Thymus (tissue), 14 donors: ENCODE measurements at places on chromosomes 7 and 10. TPM values are rescaled to one million over a fixed set of nuclear protein-coding genes. Genes with fewer than 3 reads are reported as not detected.

The TEX47 gene
- not detected for polyA plus RNA-seq

The TFR2 gene
- polyA plus RNA-seq = 1.0 TPM

The NPSR1 gene
- polyA plus RNA-seq = 0.23 TPM

The SEMA3A gene
- 0.27 TPM for polyA plus RNA-seq

The AQP1 gene
- 42.2 TPM for polyA plus RNA-seq

The SCIN gene
- 0.37 TPM for polyA plus RNA-seq

The BAZ1B gene
- 18.7 TPM for polyA plus RNA-seq

The KCNMA1 gene
- polyA plus RNA-seq = 12.9 TPM

The PLAU gene
- 20.3 TPM for polyA plus RNA-seq

The COL17A1 gene
- polyA plus RNA-seq = 268 TPM

The ZNF488 gene
- 0.23 TPM for polyA plus RNA-seq

The TCAF2 gene
- 3.3 TPM for polyA plus RNA-seq
